Fibroblast of skin of left biceps (primary cell): ENCODE measurements at places on chromosomes 5 and 9.
A peak's percentile ranks its signal among the peaks of the same experiment; 100 is the strongest.

- DNase-seq: no peak
These were observed 228.1 kb upstream of the DAPK1 start for GRCh38 chr9:87269296-87270176.

DNA sequence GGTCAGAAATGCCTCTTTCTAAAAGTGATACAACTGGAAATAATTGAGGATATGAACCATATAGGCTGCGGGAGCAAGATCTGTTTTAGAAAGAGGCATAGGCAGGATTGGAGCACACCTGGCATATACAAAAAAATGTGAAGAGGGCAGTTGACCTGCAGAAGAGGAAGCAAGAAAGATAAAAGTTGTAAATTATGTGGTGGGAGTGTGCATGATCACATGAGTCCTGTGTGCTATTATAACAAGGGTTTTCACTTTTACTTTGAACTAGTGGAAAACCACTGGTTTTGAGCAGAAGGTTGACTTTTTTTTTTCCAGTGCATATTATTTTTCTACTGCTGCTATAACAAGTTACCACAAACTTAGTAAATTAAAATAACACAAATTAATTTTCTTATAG lies 489.3 kb downstream of the ANXA1 start:
- no peak for DNase-seq

DNA sequence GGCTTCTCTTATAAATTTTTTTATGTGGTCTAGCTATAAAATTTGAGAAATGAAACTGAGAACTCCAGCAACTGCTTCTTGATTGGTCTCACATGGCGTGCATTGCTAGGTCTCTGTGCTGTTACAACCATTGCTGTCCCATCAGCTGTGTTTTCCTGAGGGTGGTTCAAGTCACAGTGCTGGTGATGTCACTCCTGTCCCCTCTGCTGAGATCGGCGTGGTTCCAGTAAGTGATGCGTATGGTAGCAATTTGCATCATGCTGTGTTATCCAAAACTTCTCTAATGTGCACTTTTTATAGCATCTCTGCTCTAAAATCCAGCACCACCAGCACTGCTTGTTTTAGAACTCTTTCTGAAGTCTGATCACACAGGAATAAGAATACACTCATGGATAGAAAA lies 112.6 kb upstream of the ZNF608 start:
- no peak for DNase-seq

DNA sequence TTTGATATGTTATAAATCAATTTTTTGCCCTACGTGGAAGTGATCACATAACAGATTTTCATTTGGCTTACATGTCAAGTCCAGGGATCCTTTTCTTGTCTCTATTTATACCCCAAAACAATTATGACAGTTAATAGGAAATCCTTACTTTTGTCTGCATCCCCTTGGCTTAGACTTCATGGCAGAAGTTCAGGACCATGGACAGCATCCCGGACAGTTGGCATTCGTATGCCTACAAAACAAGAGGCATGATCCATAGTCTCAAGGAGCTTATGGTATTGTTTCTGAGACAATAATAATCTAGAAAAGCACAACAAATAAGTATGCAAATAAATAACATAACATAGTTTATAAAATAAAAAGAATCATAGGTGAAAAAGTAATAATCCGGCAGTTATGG lies 214.3 kb upstream of the GRIA1 start:
- DNase-seq: no peak

GRCh38 chr9:32554591-32554990 lies 2.2 kb upstream of the TOPORS start:
- no peak for DNase-seq

DNA sequence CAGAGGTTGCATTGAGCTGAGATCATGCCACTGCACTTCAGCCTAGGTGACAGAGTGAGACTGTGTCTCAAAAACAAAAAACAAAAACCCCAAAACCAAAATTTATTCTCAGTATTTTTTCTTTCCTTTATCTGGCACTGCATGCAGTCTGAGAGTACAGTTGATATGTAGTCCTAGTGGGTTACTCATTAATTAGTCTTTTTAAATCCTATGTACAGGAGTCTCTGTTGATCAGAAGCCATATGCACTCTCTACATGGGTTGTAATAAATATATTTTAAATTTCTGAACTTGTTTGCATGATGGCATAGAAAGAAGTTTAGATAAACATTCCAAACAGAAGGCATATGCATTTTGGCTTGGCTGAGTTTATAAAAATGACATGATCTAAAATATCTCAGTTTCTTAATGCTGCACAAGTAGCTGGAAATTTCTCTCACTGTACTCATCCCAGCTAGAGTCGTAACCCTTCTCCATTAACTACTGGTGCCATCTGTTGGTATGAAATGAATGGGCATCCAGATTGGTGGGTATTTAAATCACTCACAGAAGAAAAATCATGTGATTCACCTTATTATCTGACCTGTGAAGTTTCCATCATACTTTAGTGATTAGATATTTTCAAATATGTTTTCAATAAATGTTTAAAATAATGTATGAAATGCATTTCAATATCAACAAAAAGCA lies 284.8 kb downstream of the CTNND2 start:
- no peak for DNase-seq

DNA sequence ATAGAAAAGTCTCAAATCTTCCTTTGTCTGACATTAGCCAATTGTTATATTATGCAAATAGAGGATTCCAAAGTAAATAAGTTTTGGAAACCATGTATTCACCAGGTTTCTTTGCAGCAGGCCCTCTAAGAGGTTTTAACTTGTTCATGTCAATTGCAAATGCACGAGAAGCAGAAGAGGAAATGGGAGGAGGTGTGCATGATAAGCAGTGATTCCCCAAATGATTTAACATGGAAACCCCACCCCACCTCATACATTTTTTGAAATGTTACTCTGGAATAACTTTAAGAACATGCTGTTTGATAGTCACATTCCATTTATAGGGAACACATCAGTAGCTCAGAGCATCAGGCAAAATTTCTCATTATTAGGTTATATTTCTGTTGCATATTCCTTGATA lies 190.7 kb downstream of the DOCK8 start:
- no peak for DNase-seq

GRCh38 chr5:115657125-115657880 lies 31.5 kb upstream of the TMED7 start:
- no peak for DNase-seq

DNA sequence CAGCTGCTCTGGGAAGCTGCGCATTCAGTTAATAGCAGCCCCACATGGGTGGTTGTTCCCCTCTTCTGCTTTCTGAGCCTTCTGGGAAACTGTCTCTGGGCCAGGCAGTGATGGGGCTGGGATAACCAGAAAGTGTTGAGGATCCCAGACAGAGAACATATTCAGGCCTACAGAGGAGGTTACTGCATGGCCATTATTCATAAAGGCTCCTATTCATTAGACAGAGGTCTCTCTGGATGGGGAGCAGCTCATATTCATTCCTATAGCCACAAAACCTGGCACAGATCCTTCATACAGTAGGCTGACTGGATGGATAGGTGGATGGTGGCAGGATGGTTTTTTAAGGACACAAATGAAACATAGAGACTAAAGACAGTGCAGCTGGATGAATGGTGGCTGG lies 76.3 kb downstream of the HSPA4 start:
- no peak for DNase-seq

DNA sequence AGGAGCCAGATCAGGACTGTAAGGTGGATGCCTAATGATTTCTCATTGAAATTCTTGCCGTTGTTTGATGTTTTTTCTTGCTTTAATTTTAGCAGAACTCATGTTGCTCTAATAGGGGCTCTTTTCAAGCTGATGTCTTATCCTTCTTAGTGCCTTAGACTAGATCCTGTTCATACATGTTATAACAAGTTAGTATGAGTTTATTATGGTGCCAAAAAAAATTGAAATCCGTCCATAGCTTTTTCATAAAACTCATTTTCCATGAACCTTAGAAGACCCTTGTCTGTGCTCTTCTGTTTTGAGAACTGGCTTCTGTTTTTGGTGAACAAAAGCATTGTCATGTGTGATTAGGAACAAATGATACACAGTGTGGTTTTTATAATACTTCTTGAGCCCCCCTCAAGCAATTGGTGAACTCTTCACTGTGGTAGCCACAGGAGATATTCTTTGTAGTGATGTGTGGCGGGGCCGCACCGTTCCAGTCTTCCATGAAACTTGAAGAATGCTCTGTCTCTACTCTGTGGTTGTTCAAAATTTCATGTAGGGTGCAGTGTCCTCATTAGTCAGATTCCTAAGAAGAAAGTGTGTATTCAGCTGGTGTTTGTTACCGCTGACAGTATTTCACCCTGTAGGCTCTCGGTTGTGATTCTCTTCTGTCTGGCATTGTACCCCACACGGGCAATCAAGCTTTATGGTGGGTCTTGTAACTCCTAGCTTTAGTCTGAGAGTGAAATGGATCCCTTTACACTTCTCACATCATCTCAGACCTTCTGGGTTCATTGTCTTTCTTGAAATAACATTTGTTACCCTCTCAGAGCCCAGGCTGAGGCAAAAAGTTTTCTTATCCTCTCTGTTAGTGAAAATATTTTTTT lies 10.7 kb downstream of the OTULIN start:
- DNase-seq: no peak

GRCh38 chr9:131639769-131640437 lies 94.6 kb downstream of the PRRT1B start:
- no peak for DNase-seq

DNA sequence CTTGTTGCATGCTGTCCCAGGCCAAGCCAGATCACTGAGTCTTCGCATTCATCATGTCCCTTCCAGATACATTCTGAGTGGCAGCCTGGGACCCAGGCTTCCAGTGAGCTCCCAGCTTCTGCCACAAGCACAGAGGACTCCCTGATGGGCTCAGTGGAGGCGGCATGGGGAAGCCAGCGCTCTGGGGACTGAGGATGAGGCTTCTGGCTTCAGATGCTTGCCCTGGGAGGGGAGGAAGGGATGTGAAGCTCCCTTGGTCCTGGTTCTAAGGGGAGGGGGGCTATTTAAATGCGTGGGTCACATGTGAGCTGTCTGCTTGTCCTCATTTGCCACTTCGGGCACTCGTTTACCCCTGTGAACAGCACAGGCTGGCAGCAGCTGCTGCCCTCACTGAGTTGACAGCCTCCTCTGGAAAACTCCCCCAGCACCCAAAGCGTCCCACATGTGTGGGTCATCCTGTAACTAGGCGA lies 174.0 kb downstream of the NR3C1 start:
- no peak for DNase-seq

DNA sequence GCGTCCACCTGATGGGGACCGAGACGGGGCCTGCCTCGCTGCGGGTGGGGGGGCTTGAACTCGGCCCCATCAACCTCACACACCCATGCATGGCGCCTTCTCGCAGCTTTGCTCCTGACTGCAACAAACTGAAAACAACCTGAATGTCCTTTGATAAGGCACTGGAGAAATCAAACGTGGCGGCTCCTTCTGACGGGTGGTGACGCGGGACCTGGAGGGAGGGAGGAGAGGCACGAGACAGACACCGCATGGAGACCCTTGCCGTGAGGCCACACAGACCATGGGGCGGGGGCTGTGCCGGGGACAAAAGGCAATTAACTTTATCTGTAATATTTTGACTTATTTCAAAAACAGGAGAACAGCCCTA lies 48.6 kb downstream of the NACC2 start:
- DNase-seq: no peak

DNA sequence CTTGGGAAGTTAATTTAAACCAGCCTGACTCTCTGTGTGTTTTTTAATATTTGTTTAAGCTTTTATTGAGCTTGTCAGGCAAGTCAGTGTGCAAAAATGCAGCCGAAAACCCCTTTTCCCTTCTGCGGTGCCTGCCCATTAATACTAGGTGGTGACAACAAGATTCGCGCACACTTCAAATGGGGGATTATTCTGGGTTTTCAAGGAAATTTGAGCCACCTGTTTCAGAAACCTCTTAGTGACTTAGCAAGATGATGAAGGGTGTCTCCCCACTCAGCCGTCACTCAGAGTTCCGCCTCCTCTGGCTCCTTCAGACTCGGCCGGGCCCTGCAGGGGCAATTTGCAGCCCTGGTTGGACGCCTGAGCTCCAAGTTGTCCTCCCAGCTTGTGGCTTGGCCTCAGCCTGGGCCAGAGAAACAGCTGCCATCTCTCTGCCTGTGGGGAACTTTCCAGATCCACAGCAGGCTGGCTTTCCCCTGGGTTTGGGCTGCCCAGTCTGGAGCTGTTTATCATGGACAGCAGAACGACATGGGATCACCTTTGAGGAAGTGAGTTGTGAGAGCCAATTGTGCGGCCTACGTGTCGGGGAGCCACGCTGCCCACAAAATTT lies 75.9 kb downstream of the SPRY4 start:
- peak; percentile 87 for DNase-seq

DNA sequence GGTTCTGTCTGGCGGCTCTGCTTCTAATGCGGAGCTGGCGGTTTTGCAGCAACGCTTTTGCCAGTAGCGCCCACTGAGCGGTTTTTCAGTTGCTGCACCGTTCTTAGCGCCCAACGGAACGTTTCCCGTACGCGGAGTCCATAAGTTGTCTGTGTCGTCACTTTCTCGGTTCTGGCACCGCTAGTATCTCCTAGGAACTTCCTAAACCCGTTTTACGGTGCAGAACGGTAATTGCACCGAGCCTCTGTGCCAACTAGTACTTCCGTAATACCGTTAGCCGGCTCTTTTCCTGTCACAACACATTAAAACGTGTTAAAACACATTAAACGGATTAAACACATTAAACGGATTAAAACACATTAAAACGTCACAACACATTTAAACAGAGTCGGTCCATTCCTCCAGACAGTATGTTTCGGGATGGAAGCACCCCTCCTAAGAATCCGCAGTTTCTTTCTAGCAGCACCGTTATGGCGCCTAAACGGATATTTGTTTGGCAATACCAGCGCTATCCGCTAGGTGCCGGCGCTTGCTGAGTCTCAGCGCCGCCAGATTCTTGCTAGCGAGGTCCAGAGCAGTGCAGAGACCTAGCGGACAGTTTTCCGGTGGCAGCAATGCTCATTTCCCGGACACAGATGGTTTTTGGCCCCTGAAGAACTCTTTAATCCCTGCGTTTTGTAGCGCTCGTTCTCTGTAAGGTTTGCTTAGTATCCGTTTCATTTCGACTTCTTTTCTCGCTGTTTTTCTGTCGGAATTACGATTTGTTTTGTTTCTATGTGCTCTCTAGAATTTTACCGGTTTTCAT lies 45.4 kb downstream of the ANXA2R start:
- DNase-seq: no peak

- DNase-seq: no peak
These were observed 264.8 kb downstream of the HSPA4 start for GRCh38 chr5:133316346-133317343.

DNA sequence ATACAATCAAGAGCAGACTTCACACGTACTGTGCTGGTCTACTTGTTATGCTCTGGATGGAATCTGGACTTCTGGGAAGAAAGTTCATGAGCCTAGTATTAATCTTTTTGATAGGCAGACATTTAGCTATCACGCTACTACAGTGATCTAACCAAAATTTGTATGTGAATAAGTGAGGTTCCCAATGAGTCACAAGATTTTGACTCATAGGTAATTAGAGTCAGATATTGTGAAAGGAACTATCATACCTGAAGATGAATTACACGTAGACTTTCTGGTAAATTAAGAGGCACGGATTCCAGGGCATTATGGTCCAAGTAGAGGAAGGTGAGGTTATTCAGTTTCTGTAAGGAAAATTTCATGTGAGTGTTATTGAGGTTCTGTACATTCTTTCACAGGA lies 18.4 kb downstream of the OGN start:
- DNase-seq: no peak

- no peak for DNase-seq
These were observed 39.7 kb downstream of the PCSK5 start for GRCh38 chr9:75930190-75930589.
